ENCODE measurements at places on chromosomes 5 and 9.

DNA sequence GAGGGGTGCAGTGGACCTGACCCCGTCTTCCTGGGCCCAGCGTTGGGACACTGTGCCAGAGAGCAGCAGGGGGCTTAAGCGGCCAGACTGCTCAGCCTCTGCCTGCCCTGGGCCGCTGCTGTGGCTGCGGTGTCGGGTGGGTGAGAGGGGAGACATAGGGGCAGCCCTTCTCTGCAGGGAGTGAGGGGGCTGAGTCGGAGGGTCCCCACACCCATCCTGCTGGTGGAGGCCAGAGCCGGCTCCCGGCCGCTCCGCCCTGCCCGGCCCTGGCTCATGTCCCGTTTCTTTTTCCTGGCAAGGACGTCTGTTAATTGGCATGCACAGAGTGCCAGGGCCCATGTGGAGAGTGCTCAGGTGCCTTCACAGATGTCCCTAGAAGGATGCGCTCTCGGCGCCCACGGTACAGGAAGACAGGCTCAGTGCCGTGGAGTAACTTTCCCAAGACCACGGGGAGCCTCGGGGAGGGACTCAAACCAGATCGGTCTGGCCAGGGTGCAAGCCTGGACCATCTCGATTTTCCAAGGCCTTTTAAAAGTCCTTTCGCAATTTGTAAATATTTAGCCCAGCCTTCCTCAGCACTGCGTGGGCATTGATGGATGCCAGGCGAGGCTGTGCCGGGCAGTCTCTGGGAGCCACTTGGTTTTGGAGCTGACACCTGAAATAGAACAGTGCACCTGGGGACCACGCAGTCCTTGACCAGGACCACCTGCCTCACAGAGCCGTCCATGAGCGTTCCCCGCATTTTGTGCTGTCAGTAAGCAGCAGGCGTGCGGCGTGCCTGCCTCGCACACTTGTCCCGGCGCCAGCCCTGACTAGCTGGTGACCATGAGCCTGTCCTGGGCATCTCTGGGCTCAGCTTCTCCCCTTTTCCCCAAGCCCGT lies 60.9 kb downstream of the RXRA start:
- no peak for DNase-seq

DNA sequence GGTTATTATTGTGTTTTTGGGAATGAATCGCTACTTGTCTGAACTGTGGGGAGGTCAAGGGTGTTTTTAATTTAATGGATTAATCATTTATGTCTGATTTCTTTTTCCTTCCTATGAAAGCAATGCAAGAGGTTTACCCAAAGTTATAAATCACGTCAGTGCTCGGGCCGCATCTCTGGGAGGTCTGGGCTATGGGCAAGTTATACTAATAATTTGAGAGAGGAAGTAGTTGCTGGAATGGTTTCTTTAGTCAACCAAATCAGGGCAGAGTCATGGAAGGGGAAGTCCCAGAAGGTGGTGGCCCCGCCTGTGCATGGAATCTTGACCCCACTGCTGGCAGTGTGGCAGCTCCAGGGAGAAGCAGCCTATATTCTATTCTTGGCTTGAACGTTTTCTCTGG lies 180.2 kb downstream of the HSPA4 start:
- DNase-seq = no peak

- peak; percentile 18 for DNase-seq
These were observed 597.3 kb downstream of the PRELID2 start for GRCh38 chr5:145237843-145238242.

DNA sequence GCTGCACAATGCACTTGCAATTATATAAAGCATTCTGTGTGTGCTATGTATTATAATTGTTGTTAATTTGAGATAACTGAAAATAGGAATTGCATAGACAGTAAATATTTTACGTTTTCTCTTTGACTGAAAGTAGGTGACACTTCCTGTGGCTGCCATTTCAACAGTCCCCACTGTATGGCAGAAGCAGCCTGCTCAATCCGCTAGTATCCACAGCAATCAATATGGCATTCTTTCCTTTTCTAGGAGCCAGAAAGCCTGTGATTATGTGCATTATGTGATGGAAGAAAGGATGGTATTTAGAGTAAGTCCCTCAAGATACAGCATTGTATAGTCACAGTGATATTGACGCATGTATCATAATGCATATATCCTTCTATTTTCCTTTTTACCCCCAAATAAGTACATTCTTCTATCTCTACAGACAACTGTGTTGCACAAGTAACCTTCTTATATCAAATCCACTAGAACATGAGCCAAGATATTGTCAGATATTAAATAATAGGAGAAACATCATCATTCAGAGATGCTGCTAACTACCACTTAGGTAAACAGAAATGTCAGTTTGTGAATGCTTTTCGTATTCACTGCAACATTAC lies 59.7 kb downstream of the CARTPT start:
- DNase-seq = peak; percentile 30

- DNase-seq = no peak
These were observed 137.8 kb downstream of the PAX5 start for GRCh38 chr9:36896296-36896695.

DNA sequence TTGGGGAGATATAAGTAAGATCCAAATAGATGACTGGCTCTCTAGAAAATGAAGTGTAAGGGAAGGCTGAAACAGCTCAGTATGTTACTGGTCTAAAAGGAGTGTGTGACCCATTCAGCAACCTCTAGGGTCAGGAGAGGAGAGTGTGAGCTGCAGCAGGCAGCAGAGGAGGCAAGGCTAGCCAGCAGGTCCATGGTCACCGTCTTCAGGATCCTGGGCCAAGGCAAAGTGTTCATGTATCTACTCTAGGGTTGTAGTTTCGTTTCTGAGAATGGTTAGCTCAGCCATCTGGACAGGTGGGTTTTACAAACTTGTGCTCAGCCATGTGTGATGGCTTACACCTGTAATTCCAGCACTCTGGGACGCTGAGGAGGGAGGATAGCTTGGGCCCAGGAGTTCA lies 13.7 kb downstream of the MYO10 start:
- no peak for DNase-seq

DNA sequence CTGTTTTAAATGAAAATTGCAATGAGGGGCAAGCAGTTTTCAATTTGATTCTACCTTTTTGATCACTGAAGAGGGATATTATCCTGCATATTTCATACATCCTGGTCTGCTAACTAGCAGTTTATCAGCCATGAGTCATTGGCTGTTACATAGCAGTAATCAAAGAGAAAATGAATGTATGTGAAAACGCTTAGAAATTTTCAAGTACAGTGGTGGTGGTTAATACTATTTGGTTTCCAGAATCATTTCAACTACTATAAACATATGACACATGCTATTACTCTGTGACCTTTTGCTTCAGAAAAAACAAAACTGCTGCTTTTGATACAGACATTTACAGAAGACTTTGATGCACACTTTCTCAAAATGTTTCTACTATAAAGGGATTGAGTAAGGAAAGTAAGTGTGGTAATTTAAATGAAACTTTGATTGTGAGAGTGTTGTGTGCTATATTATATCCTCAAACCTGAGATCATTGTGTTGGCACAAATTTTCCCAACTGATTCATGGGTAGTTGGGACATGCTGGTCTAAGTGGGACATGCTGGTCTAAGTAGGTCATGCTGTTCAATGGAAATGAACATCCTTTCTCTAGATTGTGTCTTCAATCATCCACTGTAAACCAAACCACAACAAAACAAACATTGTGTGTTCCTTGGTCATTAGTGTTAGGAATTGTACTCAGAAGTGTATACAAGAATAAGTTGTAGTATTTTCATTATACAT lies 5.1 kb downstream of the RNF14 start:
- no peak for DNase-seq

GRCh38 chr9:87865626-87866025 lies 17.1 kb upstream of the SPATA31E1 start:
- DNase-seq = no peak

GRCh38 chr5:98543490-98543889 lies 230.0 kb upstream of the RGMB start:
- DNase-seq = no peak

DNA sequence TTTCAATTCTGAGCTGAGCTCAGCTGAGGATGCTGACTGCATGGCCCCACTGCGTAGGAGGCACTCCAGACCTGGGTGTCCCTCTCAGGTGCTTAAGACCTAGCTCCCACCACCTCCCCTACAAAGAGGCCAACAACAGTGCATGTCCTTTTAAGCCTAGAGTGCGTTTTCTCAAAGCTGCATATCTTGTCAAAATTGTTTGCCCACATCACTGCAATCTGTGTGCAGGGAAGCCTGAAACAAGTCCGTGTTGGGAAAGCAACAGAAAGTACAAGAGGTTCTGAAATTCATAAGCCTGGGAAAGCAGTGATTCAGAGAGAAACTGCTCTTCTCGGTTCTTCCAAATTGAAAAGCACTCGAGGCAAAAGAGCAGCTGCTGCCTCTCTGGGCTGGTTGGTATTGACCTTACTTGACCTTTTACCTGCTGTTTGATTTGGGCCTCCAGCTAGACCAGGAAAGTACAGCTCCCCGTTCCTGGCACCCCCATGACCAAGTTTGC lies 238.4 kb downstream of the NR2F1-AS1 start:
- DNase-seq = no peak

GRCh38 chr9:81430727-81431126 lies 258.6 kb downstream of the TLE1 start:
- DNase-seq = no peak

- DNase-seq = no peak
These were observed 33.4 kb downstream of the GRIA1 start for GRCh38 chr5:153523831-153524230.

DNA sequence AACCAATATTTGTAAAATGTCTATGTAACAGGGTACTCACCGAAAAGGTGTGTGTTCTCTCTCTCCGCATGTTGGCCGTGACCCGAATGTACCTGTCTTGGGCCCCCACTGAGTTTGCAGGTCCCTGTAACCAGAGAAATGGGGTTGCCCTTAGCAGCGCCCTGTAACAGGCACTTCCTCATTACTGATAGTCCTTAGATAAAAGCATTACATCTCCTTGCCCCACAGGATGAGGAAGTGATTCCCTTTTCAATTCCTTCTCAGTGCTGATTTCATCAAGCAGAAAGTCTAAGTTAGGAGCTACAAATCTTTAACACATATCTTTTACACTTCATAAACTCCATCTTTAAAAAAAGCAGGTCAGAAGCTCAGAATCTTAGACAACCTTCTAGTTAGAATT lies 15.2 kb upstream of the HMHB1 start:
- no peak for DNase-seq

- no peak for DNase-seq
These were observed 238.3 kb downstream of the GADD45G start for GRCh38 chr9:89843074-89843473.

DNA sequence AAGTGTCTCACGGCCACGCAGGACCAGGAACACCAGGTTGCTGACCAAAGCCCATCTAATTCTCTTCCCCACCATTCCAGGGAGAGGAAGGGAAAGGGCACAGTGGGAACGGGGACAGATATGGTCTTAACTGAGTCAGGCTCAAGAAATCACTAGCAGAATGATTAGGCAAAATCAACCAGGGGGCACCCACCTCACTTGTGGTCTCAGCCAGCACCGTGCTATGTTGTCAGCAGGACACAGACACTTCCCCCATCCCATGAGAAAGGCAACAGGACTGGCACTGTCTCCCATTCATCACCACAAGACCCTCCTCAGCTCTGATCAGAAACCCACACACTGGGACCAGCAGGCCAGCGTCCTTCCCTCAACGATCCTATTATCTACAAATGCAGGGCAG lies 2.9 kb downstream of the BICD2 start:
- DNase-seq = no peak

DNA sequence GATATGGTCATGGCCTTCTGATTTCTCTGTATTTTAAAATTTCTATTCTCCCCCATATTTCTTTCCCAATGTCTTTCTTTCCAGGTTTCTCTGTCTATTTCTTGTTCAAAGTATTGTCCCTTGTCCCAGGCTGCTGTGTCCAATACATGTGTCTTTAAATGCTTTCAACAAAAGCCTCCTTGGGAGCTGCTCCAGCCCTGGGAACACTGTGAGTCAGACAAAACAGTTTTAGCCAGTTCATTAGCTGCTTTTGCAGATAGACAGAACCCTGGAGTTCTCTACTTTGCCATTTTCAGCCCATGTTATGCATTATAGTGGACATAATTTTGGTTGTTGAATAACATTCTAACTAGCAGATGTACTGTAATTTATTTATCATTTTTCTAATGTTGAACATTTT lies 20.5 kb upstream of the JAK2 start:
- DNase-seq = no peak

DNA sequence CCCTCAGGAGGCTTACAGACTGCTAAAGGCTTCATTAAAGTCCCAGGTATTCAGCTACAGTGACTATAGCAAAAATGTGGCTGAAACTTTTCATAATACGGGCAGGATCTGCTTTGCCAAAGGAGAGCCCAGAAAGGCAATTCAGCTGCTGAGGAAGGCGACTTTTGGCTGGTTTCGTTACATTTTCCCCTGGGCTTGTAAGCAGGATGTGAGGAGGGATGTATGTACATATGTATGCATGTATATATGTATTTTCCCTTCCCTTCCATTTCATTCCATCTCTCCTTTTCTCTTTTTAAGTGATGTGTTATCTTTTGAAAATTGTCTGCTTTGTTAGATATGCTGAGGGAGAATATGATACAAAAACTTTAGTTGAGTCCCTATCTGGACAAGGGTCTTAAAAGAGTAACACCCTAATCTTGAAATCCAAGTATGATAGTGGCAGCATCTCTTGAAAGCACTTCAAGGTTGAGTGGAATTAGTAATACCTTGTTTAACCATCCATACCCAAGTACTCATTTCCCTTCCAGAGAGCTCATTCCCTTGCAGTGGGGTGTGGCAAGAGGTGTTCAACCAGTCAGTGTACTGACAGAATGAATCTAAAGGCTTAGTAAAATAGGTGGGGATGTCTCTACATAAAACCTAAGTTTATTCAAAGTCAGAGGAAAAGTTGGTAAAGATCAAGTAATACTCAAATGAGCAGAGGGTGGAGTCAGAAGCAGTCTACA lies 28.7 kb downstream of the RAD1 start:
- DNase-seq = no peak

DNA sequence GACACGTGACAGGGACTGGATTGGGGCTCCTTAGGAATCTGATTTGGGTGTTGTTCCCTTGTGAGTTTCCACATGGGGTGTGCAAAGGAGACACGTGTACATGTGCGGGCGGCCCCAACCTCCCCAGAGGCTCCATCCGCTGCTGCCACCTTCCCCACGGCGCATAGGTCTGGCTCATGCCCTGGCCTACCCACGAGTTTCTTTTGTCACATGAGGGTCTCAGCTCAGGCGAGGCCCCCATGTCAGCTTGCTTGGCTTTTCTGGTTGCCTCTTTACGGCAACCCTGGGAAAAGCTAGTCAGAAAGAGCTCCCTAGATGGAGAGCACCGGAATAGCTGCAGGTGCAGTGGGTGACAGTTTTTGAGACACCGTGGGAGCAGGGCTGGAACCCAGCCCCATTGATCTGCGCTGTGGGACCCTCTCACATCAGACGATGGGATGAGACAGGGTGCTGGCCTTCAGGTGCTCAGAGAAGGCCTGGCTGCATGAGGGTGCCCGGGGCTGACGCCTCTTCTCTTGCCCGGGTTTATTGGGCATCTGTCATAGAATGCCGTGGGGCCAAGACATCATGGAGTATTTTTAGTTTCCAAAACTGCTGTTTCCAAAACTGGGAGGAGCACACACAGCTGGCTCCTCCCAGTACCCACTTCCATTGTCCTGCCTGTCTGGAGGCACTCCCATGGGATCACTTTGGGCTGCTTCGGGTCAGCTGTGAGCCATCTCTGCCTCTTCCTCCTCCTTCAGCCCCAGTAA lies 107.8 kb downstream of the WNK2 start:
- no peak for DNase-seq
